Eye (tissue), 1 donor: ENCODE measurements at places on chromosomes 16 and 17.
A peak's percentile ranks its signal among the peaks of the same experiment; 100 is the strongest.

DNA sequence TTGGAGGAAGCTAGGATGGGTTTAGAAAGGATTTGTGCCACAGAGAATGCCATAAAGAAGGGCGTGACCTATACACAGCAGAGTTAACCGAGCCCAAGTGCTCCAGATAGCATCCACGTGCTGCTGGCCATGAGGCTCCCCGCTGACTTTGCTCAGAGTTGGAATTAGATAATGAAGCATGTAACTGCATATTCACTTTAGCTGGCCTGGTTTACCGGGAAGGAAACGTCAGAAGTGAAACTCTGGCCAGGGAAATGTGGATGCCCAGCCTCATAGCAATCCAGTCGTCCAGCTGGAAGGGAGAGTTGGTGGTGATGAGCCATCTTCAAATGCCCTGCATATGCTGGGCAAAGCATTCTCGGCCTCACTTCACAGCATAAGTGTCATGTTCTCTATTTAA is 6.1 kb downstream of the KRT35 start:
- no peak for DNase-seq

GRCh38 chr16:69918241-69918640 is 32.9 kb upstream of the CLEC18A start:
- DNase-seq, result no peak

GRCh38 chr17:57707892-57708291 is 37.2 kb downstream of the CCDC182 start:
- DNase-seq, result peak; percentile 90

- no peak for DNase-seq
Observed at GRCh38 chr17:81621494-81622130, 15.3 kb downstream of the NPLOC4 start.

GRCh38 chr17:2090804-2091534 is 36.1 kb downstream of the HIC1 start:
- peak; percentile 71 for DNase-seq

GRCh38 chr17:76475302-76475701 is 7.9 kb downstream of the AANAT start:
- DNase-seq, result no peak

DNA sequence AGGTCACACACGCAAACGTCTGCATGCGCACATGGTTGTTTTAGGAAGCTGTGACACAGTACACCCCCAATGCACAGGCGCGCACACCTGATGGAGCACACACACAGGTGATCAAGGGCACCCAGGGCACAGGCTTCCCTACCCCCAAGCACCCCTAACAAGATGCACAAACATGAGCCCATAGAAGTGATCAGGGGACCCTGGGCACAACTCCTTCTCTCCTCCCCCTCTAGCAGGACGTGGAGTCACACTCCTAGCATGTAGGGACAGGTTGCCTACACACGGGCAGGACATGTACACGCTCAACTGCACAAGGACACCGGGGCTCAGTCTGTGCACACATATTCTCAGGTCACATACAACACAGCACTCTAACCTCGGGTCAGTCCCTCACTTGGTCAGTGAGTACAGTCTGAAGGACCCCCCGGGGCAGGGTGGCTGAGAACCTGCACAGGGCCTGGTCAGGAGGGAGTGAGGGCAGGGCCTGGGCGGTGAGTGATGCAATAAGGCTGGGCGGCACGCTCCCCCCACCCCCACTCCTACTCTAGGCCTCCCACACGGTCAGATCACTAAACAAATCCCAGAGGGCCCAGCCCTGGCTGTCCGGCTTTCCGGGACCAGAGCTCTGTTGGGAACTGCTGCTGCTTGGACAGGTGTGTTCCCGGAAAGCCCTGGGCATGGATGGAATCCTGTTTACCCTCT is 751 bp upstream of the DOC2B start:
- peak; percentile 53 for DNase-seq

DNA sequence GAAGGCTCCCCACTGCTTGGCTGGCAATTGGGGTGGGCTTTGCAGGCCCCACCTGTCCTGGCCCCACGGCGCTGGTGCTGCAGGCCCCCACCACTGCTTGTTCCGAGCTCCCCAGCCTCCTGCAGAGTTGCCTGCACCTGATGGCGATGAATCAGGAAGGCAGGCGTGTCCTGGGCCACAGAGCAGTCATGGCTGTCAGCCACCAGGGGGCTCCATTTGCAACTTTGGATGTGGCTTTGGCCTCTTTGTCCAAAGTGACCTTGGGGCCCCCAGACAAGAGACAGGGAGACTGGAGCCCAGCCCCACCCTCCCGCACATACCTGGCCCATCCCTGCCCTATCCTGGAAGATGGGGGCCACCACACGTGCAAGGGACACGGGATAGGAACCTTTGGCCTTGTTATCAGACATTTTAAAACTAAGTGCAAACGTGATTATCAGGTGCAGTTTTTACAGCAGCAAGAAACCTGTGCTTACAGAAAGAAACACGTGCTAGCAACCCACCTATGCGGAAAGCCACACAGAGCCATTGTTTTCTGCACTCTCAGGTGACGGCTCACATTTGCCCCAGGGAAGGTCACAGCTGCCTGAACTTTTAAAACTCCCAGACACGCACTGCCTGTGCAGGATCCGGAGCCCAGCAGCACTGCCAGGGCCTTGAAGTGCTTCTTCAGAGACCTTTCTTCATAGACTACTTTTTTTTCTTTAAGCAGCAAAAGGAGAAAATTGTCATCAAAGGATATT is at the start of gene DNASE1:
DNASE1 (plus strand) TSS at position 443 of the 743 bp plus-strand sequence. CDS start 683 bp downstream, outside the sequence.
- peak; percentile 75 for DNase-seq

GRCh38 chr16:56779906-56780305 is 50.0 kb downstream of the NUP93 start:
- DNase-seq, result no peak

DNA sequence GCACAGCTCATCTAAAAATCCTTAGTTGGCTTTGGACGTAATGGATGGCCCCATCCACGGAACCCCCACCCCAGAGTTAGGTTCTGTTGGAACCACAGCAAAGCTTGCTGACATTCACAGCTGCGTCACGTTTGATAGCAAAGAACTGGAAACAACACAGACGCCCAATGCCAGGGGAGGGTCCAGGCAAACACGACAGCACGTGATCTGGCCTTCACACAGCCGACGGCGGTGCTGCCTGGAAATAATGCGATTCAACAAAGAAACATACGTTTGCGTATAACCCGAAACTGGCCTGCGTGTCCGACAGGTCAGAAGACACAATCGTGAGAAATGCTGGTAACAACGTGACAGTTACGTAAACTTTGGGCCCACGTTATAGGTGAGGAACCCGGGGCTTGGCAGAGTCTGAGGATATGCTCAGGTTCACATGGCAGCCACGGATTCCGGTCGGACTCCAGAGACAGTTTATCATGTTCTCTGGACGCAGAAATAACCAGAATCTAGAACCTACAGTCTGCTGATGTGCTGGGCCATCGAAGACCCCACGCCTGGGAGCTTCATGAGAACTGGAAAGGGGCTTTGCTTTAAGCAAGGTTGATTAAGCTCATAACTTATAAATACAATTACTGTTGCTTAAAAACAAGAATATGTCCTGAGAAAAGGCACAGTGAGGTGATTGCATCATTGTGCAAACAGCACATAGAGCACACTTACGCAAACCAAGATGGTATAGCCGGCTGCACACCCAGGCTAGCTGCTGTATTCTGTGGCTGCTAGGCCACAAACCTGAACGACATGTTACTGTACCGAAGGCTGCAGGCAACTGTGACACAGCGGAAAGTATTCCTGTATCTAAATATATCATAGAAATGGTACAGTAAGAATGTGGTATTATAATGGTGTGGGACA is 70.4 kb downstream of the RPH3AL start:
- DNase-seq, result no peak

DNA sequence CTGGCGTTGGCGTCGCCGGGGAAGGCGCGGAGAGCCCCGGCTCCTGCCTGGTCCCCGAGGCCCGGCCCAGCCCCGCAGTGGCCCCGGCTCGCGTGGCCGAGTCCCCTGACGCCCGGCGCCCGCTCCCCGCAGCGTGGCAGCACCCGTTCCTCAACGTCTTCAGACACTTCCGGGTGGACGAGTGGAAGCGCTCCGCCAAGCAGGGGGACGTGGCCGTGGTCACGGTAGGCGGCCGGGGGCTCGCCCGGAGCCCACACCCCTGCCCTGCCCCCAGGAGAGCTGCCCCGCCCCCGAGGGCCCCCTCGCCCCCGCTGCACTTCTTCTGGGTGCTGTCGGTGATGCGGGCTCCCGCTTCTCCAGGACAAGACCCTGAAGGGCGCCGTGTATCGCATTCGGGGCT is 466 bp downstream of the WDR90 start:
- no peak for DNase-seq

DNA sequence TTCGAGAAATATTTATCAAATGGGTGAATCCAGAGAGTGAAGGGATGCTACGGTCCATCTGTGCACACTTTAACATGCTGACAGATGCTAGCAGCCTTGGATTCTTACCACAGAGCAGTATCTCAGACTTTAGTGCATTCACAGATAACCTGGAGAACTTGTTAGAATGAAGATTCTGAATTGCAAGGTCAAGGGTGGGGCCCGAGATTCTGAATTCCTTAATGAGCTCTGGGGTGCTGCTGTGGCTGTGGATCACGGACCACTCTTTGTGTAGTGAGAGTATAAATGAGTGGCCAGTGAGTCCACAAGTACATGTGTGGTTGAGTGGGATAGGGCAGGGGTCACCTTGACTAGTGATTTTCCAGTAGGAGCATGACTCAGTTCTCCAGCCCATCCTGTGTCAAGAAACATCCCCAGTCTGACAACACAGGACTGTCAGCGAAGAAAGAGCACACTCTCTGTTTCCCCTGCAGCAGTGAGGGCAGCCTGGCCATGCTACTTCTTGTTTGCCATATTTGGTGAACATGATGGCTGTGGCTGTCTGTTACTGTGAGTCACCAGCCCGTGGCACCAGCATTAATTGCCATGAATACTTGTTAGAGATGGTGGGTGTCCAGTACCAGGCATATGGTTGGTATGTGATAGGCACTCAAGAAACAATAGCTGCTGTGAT is 13.0 kb upstream of the SALL1 start:
- no peak for DNase-seq

DNA sequence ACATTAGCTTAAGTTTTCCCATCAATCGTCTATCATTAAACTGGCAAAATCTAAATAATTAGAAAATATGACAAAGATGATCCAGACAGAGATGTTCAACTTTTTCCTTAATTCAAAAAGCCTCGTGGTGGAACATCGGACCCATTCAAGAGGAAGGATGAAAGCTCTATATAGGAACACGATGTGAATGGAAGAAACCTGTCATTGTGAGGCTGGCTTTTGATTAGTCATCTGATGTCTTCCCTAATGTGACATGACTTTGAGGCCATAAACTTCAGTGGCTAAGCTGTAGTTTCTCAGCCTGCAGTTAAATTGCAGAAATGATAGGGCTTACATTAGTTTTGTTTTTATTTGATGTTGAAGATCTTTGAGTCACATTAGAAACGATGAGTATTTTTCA is 1.0 kb downstream of the AMZ2 start:
- DNase-seq, result no peak

- no peak for DNase-seq
Observed at GRCh38 chr16:56542039-56542438, 22.2 kb upstream of the BBS2 start.

DNA sequence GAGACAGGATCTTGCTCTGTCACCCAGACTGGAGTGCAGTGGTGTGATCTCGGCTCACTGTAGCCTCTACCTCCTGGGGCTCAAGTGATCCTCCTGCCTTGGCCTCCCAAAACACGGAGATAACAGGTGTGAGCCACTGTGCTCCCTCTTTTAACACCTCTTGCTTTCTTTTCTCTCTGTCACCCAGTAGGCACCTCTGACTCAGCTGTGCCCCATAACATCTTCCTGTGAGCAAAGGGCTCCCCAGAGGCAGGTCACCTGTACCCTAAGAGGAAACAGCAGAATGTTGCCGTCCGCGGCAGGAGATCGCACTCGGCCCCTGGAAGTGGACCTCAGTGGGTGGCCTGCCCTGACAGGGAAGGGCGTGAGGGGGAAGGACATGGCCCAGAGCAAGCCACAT is 918 bp upstream of the NLRC3 start:
- no peak for DNase-seq

DNA sequence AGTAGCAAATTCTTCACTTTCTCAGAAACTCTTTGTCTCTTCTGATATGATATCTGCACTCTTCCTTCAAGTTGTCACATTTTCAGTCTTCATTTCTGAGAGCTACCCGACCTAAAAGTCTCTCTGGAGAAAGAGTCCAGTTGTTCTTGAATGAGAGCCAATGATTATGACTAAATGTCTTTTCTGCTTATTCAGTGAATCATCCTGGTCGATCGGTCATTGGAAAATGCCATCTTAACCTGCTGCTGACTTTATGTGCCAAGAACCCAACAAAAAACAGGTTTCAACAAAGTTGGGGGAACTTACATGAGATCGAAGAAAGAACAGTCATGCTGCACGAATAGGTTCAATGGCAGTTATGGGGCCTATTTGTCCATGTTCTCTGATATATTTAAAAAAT is 15.9 kb downstream of the SOX9 start:
- DNase-seq, result no peak

DNA sequence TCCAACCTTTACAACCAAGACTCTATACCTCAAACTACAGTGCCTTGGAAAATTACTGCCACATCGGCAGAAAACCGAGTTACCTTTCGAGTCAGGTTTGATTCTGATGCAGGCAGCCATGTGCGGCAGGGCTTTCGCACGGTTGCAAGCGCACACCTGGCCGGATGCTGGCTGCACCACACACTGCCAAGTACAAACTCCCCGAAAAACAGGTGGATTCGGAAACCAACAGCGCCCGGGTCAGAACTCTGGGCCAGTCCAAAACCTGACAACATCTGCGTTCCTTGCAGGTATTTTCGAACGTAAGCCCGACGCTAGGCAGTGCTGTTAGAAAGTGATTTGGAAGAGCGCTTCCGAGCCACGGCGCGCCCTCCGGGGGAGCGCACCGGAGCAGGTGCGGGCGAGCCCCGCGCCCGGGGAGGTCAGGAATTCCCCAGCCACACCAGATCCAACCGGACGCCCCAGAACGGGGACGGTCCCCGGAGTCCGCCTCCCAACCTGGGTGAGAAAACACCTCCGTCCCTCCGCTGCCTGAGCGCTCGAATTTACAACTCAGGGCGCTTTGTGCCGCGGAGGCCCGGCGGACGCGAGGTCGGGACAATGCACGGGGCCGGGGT is 1.2 kb downstream of the USP7 start:
- DNase-seq, result peak; percentile 68

- no peak for DNase-seq
Observed at GRCh38 chr17:40099619-40100418, 570 bp downstream of the NR1D1 start.

GRCh38 chr17:31136319-31136718 is 41.5 kb downstream of the NF1 start:
- no peak for DNase-seq
